ENCODE measurements at places on chromosomes 11 and 22.

- DNase-seq = no peak
Measured at GRCh38 chr11:134638796-134639430, 226.9 kb upstream of the B3GAT1 start.

- no peak for DNase-seq
Measured at GRCh38 chr22:30382340-30382739, 4.9 kb downstream of the RNF215 start.

DNA sequence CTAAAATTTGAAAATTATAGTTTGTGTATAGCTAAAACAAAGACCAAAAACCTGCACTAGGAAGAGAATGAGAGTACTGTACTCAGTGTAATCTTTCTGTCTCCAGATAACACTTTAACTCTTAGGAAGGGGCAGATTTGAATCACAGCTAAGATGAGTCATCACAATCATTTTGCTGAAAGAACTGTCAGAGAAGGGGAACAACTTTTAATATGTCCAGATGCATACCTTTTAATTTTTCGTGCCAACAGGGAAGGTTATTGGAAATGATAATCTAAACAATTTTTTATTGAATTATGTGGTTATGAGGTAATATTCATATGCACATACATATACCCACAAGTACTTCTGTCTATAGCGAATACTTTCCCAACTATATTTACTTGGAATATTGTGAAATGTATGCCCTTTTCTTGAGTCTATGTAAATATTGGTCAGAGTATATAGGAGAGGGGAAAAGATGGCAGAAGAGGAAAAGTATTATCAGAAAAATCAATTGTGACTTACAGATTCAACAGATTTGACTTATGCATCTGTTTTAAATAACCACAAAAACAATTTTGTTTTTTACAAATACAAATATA is 51.1 kb upstream of the MUC15 start:
- DNase-seq = no peak

GRCh38 chr11:44785856-44786607 is 59.3 kb downstream of the TSPAN18 start:
- DNase-seq = no peak

DNA sequence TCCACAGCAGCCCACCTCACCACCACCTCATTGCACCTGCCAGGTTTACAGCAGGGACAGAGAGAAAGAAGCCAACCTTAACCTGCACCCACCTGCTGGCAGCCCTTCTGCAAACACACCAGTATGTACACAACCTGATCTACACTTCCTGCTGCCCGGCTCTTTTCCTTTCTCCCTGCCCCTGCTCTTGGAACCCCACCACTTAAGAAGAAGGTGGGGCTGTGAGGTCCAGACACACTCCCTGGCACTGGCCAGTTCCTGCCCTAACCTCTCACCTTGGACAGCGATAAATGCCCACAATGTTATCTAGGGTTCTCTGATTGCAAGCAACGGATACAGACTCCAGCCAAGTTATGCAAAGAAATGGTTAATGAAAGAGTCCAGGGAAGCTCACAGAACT is 10.8 kb upstream of the SLC35C1 start:
- DNase-seq = peak; percentile 46

DNA sequence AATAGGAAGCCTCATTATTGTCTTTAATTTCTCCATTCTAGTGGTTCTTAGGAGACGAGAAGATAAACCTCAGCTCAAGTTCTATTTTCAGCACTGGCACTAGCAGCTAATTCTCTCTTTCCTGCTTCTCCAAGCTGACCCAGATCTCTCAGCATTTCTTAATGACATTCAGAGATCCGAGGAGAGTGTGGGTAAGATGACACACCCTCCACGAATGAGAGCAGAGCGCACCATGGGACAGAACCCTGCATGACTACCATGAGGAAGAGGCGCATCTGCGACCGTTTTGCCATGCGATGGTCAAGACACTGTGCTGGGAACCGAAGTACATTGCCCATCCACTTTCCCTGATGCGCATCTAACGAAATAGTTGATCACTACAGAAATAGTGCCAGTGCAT is 241.8 kb downstream of the LARGE1 start:
- DNase-seq = no peak

DNA sequence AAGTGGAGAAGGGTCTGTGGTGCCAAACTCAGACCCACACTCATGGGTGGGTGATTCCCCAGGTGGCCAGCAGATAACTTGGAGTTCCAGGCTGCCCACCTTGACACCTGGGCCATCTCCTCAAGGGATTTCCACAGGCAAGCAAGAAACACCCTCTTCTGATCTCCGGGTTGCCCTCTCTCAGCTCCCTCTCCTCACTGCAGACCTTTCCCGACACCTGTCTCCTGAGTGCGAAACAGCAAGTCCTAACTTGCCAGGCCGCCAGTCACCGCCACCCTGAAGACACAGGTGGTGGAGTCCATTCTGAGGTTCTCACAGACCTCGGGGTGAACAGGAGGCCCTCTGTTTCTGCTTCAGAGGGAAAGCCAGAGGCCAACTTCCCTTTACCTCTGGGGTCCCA is 16.6 kb downstream of the GALNT18 start:
- DNase-seq = no peak

DNA sequence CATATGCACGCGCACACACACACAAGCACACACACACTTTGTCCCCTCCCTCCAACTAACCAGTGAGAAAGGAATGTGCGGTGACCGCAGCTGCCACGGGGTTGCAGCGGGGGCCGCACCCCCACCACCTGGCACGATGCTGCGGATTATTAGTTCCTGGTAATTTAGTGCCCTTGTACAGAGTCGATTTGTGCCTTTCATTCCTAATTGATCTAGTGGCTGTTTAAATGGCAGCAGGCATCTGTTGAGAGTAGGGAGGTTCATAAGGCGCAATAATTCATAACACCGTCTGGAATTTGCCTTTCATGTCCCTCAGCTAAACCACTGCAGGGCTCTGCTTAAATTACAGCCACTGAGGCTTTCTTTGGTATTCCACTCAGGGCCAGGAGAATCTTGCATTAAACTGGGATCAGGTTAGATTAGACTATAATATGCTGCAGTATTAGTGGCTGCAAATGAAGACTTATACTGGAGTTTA is 113.7 kb downstream of the FEZ1 start:
- no peak for DNase-seq
